Posterior vena cava (tissue), 2 donors: ENCODE measurements at places on chromosomes 5 and 9. TPM values are rescaled to one million over a fixed set of nuclear protein-coding genes. Genes with fewer than 3 reads are reported as not detected.

DNA sequence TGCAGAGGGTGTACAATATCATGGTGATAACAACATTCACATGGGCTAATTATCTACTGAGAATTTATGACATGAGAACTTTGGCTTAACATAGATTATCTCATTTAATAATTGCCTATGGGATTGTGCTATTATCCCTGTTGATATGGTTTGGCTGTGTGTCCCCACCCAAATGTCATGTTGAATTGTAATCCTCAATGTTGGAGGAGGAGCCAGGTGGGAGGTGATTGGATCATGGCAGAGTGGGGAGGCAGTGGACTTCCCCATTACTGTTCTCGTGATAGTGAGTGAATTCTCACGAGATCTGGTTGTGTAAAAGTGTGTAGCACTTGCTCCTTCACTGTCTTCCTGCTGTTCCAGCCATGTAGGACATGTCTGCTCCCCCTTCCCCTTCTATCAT, 186.4 kb downstream of the TRIM32 start:
- DNase-seq = no peak

DNA sequence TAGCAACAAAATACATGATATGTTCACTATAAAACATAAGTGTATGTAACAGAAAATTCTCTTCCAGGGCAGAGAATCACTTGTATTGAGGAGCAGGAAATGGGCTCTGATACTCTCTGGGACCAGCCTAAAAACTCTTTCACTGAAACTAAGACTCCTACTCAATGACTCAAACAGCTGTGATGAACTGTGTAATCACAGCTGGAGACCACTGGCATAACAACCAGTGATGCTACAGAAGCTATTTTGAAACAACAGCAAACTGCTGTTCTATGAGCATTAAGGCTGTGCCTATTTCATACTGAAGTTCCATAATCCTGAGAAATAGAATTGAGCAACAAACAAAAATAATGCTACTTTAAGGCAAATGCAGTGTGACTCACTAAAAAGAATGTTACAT, 594.0 kb downstream of the HINT1 start:
- no peak for DNase-seq

The C5 gene
- total RNA-seq = 5.9 TPM

The BAAT gene
- 0.09 TPM for total RNA-seq

DNA sequence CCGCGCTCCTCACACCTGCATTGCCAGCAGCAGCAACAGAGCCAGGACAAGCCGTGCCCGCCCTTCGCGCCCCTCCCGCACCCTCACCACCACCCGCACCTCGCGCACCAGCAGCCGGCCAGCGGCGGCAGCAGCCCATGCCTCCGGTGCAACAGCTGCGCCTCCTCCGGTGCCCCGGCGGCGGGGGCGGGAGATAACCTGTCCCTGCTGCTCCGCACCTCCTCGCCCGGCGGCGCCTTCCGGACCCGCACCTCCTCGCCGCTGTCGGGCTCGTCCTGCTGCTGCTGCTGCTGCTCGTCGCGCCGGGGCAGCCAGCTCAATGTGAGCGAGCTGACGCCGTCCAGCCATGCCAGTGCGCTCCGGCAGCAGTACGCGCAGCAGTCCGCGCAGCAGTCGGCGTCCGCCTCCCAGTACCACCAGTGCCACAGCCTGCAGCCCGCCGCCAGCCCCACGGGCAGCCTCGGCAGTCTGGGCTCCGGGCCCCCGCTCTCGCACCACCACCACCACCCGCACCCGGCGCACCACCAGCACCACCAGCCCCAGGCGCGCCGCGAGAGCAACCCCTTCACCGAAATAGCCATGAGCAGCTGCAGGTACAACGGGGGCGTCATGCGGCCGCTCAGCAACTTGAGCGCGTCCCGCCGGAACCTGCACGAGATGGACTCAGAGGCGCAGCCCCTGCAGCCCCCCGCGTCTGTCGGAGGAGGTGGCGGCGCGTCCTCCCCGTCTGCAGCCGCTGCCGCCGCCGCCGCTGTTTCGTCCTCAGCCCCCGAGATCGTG, 517 bp downstream of the KCNN2 start:
- peak; percentile 78 for DNase-seq

GRCh38 chr5:113354055-113354454, 80.7 kb downstream of the TSSK1B start:
- DNase-seq = no peak

- no peak for DNase-seq
Observed at GRCh38 chr5:121086671-121087070, 622.6 kb downstream of the PRR16 start.

- no peak for DNase-seq
Observed at GRCh38 chr9:121289026-121289771, 21.2 kb downstream of the GSN start.

The PTPN3 gene
- 1.7 TPM for total RNA-seq

DNA sequence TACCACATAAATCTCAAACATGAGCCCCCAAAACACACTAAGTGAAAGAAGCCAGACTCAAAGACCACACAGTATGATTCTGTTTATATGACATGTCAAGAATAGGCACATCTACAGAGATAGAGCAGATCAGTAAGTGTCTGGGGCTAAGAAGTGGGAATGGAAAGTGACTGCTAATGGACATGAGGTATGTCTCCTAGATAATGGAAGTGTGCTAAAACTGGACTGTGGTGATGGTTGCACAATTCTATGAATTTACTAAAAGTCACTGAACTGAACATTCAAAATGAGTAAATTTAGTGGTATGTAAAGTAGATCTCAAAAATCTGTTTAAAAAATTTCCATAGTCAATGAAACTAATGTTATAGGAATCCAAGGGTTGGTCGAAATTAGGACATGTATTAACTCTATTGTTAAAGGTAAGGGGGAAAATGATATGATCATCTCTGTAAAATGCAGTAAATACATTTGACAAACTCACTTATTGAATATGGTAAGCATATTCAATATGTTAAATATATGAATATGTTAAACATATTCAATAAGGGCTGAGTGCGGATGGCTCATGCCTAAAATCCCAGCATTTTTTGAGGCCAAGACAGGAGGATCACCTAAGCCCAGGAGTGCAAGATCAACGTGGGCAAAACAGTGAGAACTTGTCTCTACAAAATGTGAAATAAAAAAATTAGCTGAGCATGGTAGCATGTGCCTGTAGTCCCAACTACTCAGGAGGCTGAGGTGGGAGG, 51.7 kb downstream of the NUP155 start:
- no peak for DNase-seq

The RGS14 gene
- 13.4 TPM for total RNA-seq

The DMRT2 gene
- 0.24 TPM for total RNA-seq
